ENCODE measurements at places on chromosomes 6 and 20. TPM values are rescaled to one million over a fixed set of nuclear protein-coding genes. Genes with fewer than 3 reads are reported as not detected.

The TRIM15 gene
- not detected for total RNA-seq

The ZKSCAN8 gene
- total RNA-seq, result 17.5 TPM

The PRKN gene
- total RNA-seq, result 3.4 TPM

The SAYSD1 gene
- 12.6 TPM for total RNA-seq

The PTGIS gene
- total RNA-seq, result 13.0 TPM

DNA sequence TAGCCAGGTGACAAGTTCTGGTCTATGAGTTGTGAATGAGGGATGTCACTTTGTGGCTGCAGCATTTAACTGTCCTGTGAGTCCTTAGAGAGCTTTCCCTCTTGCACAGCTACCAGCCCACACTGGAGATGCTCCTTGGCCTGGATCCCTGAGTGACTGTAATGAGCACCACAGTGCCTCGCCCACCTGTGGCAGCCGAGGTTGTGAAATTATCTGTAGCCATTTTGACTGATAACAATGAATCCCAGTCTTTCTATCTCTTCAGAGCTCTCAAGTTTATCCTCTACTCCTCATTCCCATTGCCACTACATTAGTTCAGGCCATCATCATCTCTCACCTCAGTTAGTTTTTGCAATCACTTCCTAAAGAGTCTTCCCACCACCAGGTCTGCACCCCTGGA, 41.3 kb upstream of the BEND3 start:
- DNase-seq, result no peak
- no peak overlapping the region for H3K27ac ChIP-seq
- no peaks in the 10 kb centered on the region for H3K27me3 ChIP-seq
- no peak overlapping the region for H3K4me3 ChIP-seq
- no peaks in the 10 kb centered on the region for H3K36me3 ChIP-seq
- H3K4me1 ChIP-seq, result no peaks in the 10 kb centered on the region

DNA sequence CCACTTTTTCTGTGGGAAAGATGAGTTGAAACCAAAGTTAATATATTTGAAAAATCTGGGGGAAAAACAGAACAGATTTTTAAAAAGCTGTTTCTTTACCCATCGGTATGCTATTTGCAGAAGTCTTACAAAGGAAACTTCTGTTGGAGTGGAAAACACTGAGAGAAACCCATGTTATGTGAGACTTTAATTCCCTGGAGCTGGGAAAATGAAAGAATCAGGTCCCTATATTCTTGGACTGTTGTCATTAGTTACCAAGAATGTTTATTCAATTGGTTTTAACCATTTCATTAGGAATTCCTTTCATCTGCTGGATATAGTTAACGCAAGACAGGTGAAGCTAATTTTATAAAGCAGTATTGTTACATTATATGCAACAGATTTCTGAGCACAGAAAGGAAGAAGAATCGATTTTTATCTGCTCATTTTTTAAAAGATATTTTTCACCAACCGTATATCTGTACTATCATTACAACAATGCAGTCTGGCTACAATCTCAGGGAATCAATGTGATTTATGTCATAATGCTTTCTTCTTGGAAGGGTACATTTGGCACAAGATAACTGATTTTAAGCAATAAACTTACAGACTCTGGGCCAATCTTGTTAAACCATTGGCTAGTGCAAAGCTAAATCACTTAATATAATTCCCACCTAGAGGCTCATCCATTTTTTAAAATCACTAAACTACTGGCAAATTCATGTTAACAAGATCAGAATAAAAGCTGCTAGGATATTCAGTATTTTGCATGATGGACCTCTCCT, 170.0 kb downstream of the MOXD1 start:
- H3K27ac ChIP-seq, result no peak overlapping the region
- no peaks in the 10 kb centered on the region for H3K4me1 ChIP-seq
- no peak overlapping the region for H3K4me3 ChIP-seq

- H3K4me3 ChIP-seq, result no peak overlapping the region
- peaks cover 30% of the 10 kb centered on the region for H3K36me3 ChIP-seq
- DNase-seq, result no peak
Measured at GRCh38 chr6:53067849-53068361, 2.7 kb downstream of the FBXO9 start.

GRCh38 chr6:158158748-158159147, 9.3 kb downstream of the SERAC1 start:
- H3K36me3 ChIP-seq, result no peaks in the 10 kb centered on the region
- no peak for DNase-seq
- H3K27ac ChIP-seq, result no peak overlapping the region
- no peaks in the 10 kb centered on the region for H3K4me1 ChIP-seq

GRCh38 chr20:21503345-21503744, 10.5 kb downstream of the NKX2-2 start:
- H3K4me1 ChIP-seq, result peaks cover 22% of the 10 kb centered on the region
- H3K4me3 ChIP-seq, result no peak overlapping the region
- no peak overlapping the region for H3K27ac ChIP-seq

DNA sequence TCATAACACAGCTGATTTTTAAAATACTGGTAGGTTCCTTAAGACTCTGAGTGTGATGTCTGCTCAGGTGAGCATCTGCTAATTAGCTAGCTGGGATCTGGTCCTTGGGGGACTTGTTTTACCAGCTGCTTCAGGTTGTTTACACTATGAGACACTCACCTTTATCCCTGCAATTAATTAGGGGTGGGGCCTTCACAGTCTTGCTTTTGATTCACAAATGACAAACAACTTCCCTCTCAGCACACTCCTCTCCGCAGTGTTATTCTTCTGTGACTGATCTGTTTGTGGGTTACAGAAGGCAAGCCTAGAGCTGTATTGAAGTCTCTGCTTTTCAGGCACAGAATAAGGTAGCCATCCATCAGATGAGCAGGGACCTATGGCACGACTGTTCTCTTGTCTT, 62.0 kb upstream of the CD83 start:
- H3K4me3 ChIP-seq, result no peak overlapping the region
- no peak for DNase-seq
- no peaks in the 10 kb centered on the region for H3K27me3 ChIP-seq
- H3K36me3 ChIP-seq, result no peaks in the 10 kb centered on the region
- H3K27ac ChIP-seq, result peak overlapping the region; percentile 55
- peaks cover 8% of the 10 kb centered on the region for H3K4me1 ChIP-seq

DNA sequence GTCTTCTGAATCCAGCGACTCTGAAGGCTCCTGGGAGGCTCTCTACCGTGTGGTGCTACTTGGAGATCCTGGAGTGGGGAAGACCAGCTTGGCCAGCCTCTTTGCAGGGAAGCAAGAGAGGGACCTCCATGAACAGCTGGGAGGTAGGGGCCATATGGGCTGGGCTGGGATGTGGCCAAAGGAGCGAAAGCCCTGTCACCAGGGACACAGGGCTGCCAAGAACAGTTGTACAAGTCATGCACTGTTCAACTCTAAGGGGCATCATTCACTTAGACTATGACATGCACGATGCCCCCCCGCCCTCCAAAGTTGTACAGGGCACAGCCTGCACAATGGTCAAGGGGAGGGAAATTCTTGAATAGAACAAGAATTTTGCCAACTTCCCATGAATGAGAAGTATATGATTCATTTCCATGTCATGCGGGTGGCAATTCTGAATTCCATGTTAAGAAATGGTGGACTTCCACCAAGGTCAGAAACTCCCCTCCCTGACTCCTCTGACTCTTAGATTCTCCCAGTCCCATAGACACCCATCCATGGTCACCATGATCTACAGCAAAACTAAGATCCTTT, 1.6 kb downstream of the REM1 start:
- no peak overlapping the region for H3K27ac ChIP-seq
- H3K36me3 ChIP-seq, result no peaks in the 10 kb centered on the region
- DNase-seq, result no peak
- H3K4me3 ChIP-seq, result peak overlapping the region; percentile 65

GRCh38 chr6:170250981-170251775, 39.7 kb downstream of the DLL1 start:
- H3K27me3 ChIP-seq, result peaks cover 65% of the 10 kb centered on the region
- peaks cover 37% of the 10 kb centered on the region for H3K4me1 ChIP-seq
- no peak overlapping the region for H3K27ac ChIP-seq
- no peak overlapping the region for H3K4me3 ChIP-seq
- DNase-seq, result no peak

GRCh38 chr20:23269954-23270353, 80.6 kb upstream of the NXT1 start:
- no peaks in the 10 kb centered on the region for H3K4me1 ChIP-seq
- DNase-seq, result no peak
- peak overlapping the region; percentile 66 for H3K27ac ChIP-seq
- no peaks in the 10 kb centered on the region for H3K27me3 ChIP-seq

DNA sequence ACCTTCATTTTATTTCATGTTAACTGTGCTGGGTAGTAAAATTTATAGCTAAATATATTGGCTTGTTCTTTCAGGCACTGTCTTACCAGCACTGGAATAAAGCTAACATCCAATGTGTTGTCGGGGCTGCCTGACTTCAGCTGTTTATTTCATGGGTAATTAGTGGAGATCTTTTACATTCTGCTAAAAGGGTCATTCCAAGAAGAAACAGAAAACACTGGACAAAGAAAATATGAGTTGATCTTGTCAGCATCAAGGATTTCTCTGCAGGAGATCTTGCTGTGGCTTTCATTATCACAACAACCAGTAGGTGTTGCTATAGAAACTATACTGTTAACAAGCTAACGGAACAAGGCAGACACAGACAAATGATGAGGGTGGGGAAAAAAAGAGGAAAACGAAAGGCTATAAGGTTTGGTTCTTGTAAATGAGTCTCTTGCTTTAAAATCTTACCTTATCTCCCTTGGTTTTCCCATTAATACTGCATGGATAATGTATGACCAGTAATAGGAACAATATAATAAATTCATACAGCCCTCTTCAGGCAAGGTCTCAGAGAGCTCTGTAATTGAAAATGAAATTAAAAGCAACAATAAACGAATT, 206.8 kb downstream of the SIM1 start:
- no peak overlapping the region for H3K27ac ChIP-seq
- no peaks in the 10 kb centered on the region for H3K36me3 ChIP-seq
- no peaks in the 10 kb centered on the region for H3K4me1 ChIP-seq
- no peaks in the 10 kb centered on the region for H3K27me3 ChIP-seq
- no peak for DNase-seq

DNA sequence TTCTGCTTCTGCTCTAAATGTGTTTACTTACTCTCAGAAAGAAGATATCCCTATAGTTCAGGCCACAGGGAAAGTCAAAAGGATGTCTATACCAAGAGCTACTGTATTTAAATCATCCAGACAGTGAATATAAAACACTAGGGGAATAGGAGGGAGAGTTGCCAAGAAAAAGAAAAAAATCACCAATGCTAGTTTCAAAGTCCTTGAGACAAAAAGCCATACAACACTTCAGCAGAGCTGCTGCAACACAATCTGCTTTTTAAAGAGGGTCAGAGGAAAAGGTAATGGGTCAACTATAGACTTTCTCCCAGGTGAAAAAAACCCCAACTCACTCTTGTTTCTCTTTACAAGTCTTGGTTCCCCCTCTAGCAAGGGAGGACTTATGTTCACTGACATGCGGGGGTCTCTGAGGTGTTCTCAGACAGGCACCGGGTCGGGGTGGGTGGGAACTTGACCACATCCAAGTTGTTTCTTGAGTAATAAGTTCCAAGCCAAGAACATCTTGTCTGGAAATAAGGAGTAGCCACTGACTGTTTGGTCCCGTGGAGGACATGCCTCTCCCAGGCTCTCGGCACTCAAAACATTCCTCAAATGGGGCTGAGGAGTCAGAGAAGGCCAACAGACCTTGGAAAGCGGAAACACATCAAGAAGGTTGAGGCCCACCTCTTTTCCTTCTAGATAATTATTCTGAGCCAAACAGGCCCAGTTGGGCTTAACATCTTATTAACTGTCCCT, 47.7 kb downstream of the GJA10 start:
- H3K4me3 ChIP-seq, result no peak overlapping the region
- no peak overlapping the region for H3K27ac ChIP-seq
- H3K36me3 ChIP-seq, result no peaks in the 10 kb centered on the region
- no peak for DNase-seq
- H3K27me3 ChIP-seq, result no peaks in the 10 kb centered on the region
- H3K4me1 ChIP-seq, result no peaks in the 10 kb centered on the region

- no peak overlapping the region for H3K4me3 ChIP-seq
- no peaks in the 10 kb centered on the region for H3K36me3 ChIP-seq
- no peaks in the 10 kb centered on the region for H3K4me1 ChIP-seq
- DNase-seq, result no peak
- no peak overlapping the region for H3K27ac ChIP-seq
- H3K27me3 ChIP-seq, result no peaks in the 10 kb centered on the region
Measured at GRCh38 chr6:22254886-22255285, 42.0 kb downstream of the PRL start.

DNA sequence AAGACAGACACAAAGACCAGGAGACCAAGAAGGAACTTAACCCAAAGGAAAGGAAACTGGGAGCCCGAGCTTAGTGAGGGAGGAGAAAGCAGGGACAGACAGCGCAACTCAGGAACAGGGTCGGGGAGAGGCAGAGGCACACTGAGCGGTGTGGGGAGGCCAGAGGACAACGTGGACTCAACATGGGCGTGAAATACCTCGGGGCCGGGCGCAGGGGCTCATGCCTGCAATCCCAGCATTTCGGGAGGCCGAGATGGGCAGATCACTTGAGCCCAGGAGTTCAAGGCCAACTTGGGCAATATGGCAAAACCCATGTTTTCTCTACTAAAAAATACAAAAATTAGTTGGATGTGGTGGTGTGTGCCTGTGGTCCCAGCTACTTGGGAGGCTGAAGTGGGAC, 5.7 kb upstream of the RPS6KA2 start:
- H3K27me3 ChIP-seq, result no peaks in the 10 kb centered on the region
- no peaks in the 10 kb centered on the region for H3K36me3 ChIP-seq
- H3K27ac ChIP-seq, result no peak overlapping the region
- peaks cover 23% of the 10 kb centered on the region for H3K4me1 ChIP-seq

DNA sequence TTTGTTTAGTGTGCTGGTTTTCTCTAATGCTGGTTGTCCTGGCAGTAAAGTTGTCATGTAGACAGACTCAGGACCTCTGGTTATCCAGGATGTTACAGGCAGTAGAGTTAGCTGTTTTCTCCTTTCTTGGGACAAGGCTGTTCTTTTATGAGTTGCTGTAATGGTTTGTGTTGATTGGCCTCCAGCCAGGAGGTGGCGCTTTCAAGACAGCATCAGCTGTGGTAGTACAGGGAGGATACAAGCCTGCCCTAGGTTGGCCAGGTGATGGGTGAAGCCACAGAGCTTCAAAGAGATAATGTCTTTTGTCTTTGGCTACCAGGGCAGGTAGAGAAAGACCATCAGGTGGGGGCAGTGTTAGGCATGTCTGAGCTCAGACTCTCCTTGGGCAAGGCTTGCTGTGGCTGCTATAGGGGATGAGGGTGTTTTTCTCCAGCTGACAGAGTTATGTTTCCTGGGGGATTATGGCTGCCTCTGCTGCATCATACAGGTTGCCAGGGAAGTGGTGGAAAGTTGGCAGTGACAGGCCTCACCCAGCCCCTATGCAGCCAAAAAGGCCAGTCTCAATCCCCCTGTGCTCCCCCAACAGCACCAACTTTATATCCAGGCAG, 127.2 kb upstream of the TAB2 start:
- DNase-seq, result no peak
- no peaks in the 10 kb centered on the region for H3K4me1 ChIP-seq
- no peaks in the 10 kb centered on the region for H3K36me3 ChIP-seq
- no peak overlapping the region for H3K4me3 ChIP-seq
- H3K27ac ChIP-seq, result no peak overlapping the region

All from esophagus squamous epithelium (tissue), 5 donors.